ENCODE measurements at places on chromosomes 13 and 19. TPM values are rescaled to one million over a fixed set of nuclear protein-coding genes. Genes with fewer than 3 reads are reported as not detected.

The CEACAM19 gene
- 5.1 TPM for total RNA-seq

The PLVAP gene
- total RNA-seq = 195 TPM

The PSG7 gene
- not detected for total RNA-seq

The PLK5 gene
- not detected for total RNA-seq

The NLRP12 gene
- total RNA-seq = 1.1 TPM

The ZNF345 gene
- 8.5 TPM for total RNA-seq

The CEACAM8 gene
- total RNA-seq = not detected

The CGB3 gene
- not detected for total RNA-seq

The FOXA3 gene
- 3.7 TPM for total RNA-seq

The CNN1 gene
- total RNA-seq = 47.8 TPM

The PPFIA3 gene
- total RNA-seq = 7.1 TPM

The BCL3 gene
- total RNA-seq = 86.8 TPM

The ACP7 gene
- total RNA-seq = not detected

The FCHO1 gene
- 5.9 TPM for total RNA-seq

DNA sequence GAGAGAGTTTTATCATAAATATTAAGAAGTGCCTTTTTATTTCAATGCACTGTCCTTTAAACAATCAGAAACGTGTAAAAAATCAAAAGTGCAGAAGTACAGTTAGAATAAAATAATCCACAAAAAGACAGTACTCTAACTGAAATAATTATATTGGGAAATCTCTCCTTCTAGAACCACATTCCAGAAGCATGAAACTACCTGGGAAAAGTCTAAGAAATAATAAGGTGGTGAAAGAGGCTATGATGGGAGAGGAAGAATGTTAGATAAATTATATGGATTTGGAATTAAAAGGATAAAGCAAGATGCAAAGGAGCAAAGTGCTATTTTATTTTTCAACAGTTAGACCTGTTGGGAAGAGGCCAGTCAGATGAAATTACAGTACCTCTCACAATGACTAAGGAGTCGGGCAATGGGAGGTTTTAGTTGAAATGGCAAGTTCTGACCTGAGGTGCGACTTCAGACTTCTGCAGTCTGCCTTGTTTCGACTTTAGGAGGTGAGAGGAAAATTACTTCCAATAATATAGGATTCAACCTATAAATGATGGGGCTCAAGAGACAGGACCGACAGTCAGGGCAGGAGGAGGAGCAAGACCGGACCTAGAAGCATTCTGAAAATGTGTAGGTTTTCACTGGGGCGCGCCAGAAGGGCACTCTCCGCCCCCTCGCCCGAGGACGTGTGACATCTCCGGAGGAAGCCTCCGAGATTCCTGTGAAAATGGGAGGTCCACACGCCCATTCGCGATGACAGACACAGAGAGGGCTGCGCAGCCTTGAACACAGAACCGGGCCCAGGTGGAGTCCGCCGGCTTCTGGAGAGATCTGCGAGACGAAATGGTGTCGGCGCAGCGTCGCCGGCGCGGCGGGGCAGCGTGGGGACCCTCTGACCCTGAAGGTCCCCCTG is 717 bp downstream of the SPRYD7 start:
- peak overlapping the region; percentile 88 for H3K27ac ChIP-seq
- H3K4me3 ChIP-seq = peak overlapping the region; percentile 99
- no peaks in the 10 kb centered on the region for H3K36me3 ChIP-seq

- no peak for DNase-seq
- H3K27ac ChIP-seq = no peak overlapping the region
- no peaks in the 10 kb centered on the region for H3K27me3 ChIP-seq
Measured at GRCh38 chr19:11024259-11024658, 63.4 kb downstream of the SMARCA4 start.

DNA sequence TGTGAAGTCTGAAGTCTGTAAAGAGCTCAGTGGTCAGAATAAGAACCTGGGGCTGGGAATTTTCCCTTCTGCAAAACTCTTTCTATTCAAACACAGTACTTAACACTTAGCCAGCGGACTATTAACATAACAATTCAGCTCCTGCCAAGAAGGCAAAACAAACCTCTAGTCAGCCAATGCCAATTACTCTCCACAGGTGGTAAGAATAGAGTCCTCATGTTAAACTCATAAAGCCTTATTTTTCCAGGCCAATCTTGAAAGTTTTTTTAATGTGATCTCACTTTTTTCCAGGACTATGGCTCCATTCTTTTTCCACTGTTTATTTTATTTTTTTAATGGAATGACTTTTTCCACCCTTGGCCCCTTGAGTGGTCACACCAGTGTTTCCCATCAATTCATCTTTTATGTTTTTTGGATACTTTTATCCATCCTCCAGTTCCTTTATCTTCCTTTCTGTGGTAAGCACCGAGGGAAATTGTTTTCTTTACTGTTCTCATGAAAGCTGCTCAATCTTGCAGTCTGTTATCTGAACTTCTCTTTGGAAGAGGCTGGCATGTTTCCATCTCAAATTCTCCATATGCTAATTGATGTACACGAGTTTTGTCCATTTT is 217.3 kb downstream of the LHFPL6 start:
- no peak for DNase-seq
- no peak overlapping the region for H3K27ac ChIP-seq
- no peaks in the 10 kb centered on the region for H3K4me1 ChIP-seq
- no peaks in the 10 kb centered on the region for H3K36me3 ChIP-seq

DNA sequence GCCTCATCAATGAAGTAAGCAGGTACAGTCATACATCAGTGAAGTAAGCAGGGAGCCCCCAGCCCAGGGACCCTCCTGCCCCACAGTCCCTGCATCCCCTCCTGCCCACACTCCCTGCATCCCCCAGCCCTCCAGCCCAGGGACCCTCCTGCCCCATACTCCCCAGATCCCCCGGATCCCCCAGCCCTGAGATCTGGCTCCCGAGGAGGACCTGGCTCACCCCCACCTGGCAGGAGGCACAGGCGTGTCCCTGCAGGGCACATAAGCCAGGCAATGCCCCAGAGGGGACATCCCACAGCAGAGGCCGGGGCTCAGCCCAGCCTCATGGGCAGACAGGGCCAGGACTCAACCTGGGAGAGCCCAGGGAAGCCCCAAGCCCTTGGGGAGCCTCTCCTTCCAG is 53.6 kb upstream of the TPM4 start:
- H3K36me3 ChIP-seq = no peaks in the 10 kb centered on the region
- no peak overlapping the region for H3K27ac ChIP-seq
- H3K4me1 ChIP-seq = no peaks in the 10 kb centered on the region
- no peaks in the 10 kb centered on the region for H3K27me3 ChIP-seq

- DNase-seq = no peak
- H3K36me3 ChIP-seq = no peaks in the 10 kb centered on the region
- no peak overlapping the region for H3K27ac ChIP-seq
- no peak overlapping the region for H3K4me3 ChIP-seq
- no peaks in the 10 kb centered on the region for H3K4me1 ChIP-seq
Measured at GRCh38 chr19:46824890-46825730, 25.5 kb downstream of the AP2S1 start.

DNA sequence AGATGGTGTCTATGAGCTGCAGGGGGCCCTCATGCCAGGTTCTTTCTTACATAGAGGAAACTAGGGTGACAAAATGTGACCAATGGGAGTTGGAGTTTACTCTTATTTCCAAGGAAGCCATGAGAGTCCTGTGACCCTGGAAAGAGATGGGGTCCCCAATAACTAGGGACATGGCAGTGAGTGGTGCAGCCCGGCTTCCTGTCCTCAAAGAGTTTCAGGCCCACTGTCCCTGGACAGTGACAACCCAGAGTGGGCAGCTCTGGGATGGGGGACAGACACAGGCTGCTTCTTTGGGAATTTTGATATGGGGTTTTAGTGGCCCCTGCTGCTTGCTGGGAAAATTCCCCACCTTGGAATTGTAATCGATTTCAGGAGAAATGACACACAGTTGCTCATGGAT is 8.4 kb upstream of the IGFL1 start:
- H3K36me3 ChIP-seq = no peaks in the 10 kb centered on the region
- DNase-seq = no peak
- no peaks in the 10 kb centered on the region for H3K27me3 ChIP-seq

DNA sequence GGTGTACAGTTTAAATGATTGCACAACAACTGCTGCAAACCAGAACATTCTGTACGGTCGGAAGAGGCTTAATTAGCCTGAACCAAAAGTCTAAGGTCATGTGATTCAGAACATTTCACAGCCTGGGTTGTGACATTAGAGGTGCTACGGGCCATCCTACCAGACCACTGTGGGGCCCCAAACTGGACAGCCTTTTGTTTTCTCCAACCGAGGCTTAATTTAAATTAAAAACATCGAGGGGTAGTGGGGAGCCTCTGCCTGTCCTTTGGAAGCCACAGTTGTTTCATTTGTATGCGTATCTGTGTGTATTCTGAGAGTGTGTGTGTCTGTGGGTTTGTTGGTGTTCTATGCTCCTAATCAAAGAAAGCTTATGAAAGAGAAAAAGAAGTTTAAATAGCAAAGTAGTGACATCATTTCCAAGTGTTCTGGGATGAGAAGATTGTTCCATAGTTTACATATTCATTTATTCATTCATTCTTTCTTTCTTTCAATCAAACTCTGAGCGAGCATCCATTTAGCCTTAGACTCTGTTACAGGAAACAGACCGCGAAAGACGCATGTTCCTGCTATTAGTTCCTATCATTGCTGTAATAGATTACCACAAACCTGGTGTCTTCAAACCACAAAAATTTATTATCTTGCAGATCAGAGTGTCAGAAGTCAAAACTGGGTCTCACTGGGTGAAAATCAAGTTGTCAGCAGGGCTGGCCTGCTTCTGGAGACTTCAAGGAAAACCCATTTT is 444.8 kb downstream of the FOXO1 start:
- H3K27me3 ChIP-seq = no peaks in the 10 kb centered on the region
- no peaks in the 10 kb centered on the region for H3K36me3 ChIP-seq
- peak; percentile 65 for DNase-seq
- no peak overlapping the region for H3K4me3 ChIP-seq
- peaks cover 14% of the 10 kb centered on the region for H3K4me1 ChIP-seq
- H3K27ac ChIP-seq = no peak overlapping the region

DNA sequence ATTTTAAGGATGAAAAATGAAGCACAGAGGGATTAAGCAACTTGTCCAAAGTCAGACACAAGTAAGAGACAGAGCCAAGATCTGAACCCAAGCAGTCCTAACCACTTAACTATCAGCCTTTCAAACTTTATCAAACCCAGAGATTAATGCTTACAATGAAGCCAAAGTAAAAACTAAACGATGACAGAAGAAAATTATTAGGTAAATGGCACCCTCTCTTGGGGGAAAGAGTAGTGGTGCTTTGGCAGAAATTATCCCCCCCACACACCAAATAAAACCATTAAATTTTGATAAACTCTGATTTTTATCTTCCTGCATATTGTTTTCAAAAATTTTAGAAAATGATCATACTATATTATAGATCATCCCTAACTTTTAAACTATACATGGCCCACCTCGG is 329.2 kb downstream of the SLC7A1 start:
- H3K4me3 ChIP-seq = no peak overlapping the region
- H3K4me1 ChIP-seq = no peaks in the 10 kb centered on the region
- no peak overlapping the region for H3K27ac ChIP-seq
- H3K27me3 ChIP-seq = no peaks in the 10 kb centered on the region
- DNase-seq = no peak
- no peaks in the 10 kb centered on the region for H3K36me3 ChIP-seq

DNA sequence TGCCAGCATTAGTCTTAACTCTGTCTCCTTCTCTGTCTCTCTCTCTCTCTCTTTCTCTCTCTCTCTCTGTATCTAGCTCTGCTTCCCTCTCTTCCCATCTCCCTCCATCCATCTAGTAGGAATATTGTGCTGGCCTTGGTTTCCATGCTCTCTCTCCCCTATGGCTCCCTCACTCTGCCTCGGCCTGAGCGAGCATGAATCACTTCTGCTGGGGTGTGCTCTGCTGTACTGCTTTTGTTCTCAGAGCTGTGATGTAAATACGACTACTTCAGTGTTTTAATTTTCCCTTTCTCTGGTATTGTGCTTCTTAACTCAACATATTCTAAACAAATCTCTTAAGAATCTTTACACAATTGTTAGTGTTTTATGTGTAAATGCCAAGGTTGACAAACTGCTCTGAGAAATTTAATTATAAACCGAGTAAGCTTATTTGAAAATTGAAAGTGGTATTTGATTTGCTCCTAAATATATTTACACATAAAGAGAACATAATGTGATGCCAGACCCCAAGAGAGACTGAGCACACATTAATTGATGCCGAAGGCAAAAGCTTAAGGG is 211.5 kb upstream of the KL start:
- H3K27me3 ChIP-seq = no peaks in the 10 kb centered on the region
- peak; percentile 9 for DNase-seq
- no peak overlapping the region for H3K4me3 ChIP-seq
- no peaks in the 10 kb centered on the region for H3K4me1 ChIP-seq
- H3K36me3 ChIP-seq = no peaks in the 10 kb centered on the region
- no peak overlapping the region for H3K27ac ChIP-seq

- H3K27me3 ChIP-seq = no peaks in the 10 kb centered on the region
- H3K27ac ChIP-seq = no peak overlapping the region
Measured at GRCh38 chr19:15197942-15198341, 2.9 kb downstream of the NOTCH3 start.

GRCh38 chr13:41616151-41616550 is 158.8 kb downstream of the RGCC start:
- DNase-seq = no peak
- peaks cover 5% of the 10 kb centered on the region for H3K4me1 ChIP-seq
- H3K4me3 ChIP-seq = no peak overlapping the region
- H3K27ac ChIP-seq = no peak overlapping the region

DNA sequence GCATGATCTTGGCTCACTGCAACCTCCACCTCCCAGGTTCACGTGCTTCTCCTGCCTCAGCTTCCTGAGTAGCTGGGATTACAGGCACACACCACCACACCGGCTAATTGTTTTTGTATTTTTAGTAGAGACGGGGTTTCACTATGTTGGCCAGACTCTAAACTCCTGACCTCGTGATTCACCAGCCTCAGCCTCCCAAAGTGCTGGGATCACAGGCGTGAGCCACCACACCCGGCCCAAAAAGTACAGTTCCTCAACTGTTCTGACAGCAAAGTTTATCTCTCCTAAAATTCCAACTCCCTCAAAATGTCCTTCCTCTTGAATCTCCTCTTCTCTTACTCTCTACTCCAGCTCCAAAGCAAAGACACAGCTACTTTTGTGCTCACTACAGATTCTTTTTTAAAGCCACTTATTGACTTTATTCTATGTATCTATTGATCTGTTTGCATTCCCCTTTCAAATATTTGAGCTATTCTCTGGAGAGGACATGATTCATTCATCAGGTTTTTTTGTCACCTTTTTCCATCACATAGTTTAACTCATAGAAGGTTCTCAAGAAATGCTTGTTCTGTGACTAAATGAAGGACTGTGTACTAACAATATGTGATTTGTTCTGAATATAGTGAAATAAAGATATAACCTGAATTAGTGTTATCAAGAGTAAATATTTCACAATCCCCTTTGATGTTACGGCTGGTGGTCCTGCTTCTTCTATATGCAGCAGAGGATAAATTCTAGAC is 142.2 kb downstream of the TBC1D4 start:
- H3K36me3 ChIP-seq = peaks cover 5% of the 10 kb centered on the region
- no peak overlapping the region for H3K27ac ChIP-seq
- no peak overlapping the region for H3K4me3 ChIP-seq
- H3K4me1 ChIP-seq = no peaks in the 10 kb centered on the region

DNA sequence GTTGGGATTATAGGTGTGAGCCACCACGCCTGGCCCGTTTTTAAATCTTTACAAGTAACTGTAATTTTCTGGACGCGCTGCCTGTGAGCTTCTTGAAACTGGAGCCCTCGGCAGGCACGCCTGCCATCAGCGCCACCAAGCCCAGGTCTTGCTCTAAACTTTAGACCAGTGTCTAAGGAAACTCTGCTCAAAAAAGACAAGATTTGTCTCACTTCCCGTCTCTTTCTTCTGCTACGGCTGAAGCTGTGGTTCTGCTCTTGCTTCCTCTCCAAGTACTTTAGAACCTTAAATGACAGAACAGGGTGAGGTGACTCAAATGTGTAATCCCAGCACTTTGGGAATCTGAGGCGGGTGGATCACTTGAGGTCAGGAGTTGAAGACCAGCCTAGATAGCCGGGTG is 24.9 kb downstream of the RCN3 start:
- no peak overlapping the region for H3K4me3 ChIP-seq
- H3K36me3 ChIP-seq = peaks cover 14% of the 10 kb centered on the region
- DNase-seq = no peak
- H3K27me3 ChIP-seq = no peaks in the 10 kb centered on the region
